ENCODE measurements at places on chromosomes 12 and 14.

DNA sequence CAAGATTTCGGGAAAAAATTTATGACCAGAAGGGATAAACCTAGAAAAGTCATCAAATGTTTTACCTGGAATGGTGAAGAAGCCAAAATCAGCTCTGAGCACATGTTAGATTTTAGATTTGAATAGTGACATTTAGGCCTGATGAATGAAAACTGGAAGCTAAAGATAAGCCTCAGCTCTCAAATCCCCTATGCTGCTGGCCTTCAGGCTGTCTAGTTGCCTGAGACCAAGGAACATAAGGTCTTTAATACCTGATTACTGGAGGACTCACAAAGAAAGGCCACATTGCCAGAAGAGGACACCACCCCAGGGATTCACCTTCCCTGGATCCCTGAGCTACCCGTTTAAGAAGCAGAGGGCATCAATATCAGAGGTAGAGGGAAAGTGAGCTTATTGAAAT, 56.6 kb downstream of the BCL2L14 start:
- DNase-seq, result no peak

DNA sequence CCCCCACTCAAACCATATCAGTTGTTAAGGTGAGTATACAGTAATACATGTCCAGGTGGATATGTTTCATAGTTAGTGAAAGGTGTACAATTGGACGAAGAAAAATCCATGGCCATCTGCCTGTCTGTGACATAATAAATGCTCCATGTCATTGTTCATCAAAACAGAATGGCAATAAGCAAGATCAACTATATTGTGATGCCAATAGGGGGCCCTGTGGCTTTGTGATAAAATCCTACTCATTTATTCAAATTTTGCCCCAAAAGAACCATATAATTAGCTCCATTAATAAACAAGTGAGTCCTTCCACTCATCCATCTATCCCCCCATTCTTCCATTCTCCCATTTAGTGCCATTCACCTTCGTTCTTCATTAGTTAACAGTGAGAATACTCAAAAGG, 102.0 kb downstream of the MGST1 start:
- DNase-seq, result no peak

DNA sequence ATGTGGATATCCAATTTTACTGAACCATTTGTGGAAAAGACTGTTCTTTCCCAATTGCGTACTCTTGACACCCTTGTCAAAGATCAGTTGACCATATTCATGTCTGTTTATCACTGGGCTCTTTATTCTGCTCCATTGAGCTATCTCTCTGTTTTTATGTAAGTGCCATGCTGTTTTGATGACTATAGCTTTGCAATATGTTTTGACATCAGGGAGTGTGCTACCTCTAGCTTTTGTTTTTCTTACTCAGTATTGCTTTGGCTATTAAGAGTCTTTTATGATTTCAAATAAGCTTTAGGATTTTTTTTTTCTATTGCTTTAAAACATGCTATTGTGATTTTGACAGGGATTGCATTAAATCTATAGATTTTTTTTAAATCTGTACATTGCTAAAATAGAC, 194.3 kb downstream of the SNAPC1 start:
- DNase-seq, result no peak

GRCh38 chr12:981176-981828, 9.7 kb upstream of the ERC1 start:
- DNase-seq, result no peak

DNA sequence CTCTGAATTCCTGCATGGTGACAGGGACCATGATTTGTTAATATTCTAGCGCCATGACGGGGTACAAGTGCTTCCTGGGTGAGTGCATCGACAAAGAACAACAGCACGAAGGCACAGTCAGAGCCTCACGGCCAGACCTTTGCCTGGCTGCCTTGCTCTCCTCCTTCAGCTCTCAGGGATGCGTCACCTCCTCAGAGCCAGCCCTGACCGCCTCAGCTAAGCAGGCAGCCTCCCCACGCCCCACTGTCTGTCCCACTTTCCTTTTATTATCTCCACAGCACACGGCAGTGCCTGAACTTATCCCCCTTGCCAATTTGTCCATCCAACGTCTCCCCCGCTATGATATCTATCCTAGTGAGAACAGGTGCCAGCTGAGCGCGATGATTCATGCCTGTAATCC, 16.5 kb upstream of the FZD10 start:
- no peak for DNase-seq

- no peak for DNase-seq
Observed at GRCh38 chr14:100293497-100294212, 12.6 kb downstream of the SLC25A29 start.

DNA sequence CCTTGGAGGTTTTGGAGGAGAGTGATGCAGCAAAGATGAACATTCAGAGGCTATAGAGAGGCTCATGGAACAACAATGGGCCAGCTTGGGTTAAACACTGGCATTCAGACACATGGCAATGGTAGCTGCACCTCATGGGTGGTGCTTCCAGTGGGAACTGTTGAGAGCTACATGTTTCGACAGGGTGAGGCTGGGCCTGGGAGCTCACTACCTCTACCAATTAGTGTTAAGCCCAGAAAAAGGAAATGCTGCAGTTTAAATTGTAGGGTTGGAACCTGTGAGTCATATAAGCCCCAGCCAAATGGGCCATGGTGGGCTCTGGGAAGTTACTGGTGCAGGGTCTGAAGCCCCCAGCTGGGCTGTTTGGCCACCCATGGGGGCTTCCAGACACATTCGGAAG, 279.7 kb downstream of the ZFP36L1 start:
- DNase-seq, result no peak

DNA sequence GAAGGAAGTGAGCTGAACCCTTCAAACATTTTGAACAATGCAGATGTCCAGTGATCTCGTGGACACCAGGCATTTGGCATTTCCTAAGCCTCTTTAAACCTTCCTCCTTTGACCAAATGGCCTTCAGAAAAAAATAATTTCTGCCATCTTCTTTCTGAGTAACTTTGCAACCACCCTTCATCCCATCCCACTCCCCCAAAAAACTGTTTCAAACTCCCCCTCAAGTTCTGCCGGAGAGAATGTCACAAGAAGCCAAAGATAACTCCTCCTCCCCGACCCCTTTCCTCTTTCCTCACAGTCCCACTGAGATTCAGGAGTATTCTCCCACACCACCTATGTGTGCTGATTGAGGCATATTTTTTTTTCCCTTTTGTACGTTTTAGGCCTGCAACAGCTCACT, 1.7 kb downstream of the KSR2 start:
- no peak for DNase-seq

DNA sequence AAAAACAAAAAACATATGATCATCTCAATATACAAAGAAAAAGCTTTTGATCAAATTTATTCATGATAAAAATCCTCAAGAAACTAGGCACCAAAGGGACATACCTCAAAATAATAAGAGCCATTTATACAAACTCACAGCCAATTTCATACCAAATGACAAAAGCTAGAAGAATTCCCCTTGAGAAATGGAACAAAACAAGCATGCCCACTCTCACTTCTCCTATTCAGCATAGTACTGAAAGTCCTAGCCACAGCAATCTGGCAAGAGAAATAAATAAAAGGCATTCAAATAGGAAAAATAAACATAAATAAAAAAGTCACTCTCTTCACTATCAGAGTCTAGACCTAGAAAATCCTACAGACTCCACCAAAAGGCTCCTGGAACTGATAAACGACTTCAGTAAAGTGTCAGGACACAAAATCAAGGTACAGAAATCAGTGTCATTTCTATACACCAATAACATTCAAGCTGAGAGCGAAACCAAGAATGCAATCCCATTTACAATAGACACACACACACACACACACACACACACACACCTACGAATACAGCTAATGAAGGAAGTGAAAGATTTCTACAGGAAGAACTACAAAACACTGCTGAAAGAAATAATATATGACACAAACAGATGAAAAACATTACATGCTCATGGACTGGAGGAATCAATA, 1486.2 kb upstream of the SEL1L start:
- DNase-seq, result no peak

DNA sequence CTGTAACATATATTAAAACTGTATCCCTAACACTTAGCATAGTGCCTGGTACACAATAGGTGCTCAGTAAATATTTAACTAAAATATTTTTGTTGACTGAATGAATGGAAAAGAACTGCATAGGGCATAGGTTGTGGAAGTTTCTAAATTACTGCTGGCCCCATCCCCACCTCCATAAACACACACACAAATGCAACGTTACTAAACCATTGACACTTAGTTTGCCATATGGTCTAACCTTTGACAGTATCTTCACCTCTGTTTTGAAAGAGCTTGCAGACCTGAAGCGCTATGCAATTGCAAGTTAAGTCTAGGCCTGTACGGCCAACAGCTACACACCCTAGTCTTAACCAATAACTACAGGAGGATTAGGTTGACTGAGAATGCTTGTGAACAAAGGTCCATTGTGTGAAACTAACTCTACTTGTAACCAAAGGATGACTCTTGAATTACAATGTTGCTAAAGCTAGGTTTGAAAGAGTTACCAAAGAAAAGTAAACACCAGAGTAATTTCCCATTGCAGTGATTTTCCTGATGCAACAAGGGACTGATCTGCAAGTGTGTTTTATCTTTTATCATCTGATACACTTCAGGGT, 924 bp upstream of the MANSC1 start:
- DNase-seq, result no peak

GRCh38 chr12:29334937-29335336, 46.0 kb downstream of the ERGIC2 start:
- DNase-seq, result no peak

- no peak for DNase-seq
Observed at GRCh38 chr14:82387699-82388098, 854.0 kb upstream of the SEL1L start.

DNA sequence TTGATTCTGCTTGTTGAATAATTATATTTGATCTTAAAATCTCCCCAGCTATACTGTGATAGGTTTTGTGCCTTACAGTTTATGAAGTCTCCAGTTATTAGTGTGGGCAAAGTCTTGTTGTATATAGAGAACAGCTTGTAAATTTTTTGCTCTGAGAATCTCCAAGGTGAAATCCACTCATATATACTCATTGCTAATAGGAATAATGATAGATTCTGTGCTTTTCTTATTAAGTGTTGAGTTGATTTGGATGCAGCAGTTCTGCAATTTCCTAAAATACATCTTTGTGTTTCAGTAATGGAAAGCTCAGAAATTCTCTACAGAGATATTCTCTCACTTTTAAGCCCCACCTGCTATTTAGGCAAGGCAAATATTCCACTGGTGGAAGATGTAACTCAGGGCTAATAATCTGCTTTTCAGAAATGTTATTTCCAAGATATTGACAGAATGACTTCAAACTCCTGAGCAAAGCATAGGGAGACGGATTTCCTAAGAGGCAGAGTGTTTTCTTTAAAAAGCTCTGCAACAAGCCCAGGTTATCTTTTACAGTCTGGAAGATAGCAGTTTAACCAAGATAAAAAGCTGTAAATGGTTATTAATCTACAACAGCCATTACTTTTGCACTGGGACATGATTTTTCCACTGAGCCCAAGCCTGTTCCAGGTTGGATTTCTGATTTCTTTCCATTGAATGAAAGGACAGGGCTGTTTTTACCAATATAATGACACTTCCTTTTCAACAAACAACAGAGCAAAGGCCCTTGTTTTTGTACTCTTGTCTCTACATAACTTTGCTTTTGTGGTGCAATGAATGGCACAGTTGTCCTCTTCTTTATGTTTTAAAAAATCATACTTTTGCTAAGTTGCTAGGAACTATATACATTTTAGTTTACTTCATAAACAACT, 239.9 kb upstream of the ATP2B1 start:
- DNase-seq, result no peak

GRCh38 chr12:17264603-17265002, 658.6 kb upstream of the LMO3 start:
- DNase-seq, result no peak

DNA sequence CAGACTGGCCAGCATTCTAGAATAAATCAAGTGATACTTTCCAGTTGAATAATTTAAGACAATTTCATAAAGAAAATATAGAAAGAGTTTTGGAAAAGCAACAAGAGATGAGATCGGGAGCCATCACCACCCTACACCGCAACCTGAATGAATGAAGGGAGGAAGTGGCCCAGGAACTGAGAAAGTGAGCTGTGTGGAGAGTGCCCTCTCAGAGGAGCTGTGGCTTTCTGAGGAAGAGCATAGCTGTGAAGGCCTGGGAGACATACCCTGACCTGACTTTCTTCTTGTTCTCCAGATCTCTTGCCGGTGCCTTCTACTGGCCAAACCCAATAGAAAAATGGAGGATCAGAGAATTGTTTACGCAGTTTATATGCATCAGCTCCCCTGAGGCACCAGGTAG, 79.3 kb upstream of the TSPAN8 start:
- no peak for DNase-seq

DNA sequence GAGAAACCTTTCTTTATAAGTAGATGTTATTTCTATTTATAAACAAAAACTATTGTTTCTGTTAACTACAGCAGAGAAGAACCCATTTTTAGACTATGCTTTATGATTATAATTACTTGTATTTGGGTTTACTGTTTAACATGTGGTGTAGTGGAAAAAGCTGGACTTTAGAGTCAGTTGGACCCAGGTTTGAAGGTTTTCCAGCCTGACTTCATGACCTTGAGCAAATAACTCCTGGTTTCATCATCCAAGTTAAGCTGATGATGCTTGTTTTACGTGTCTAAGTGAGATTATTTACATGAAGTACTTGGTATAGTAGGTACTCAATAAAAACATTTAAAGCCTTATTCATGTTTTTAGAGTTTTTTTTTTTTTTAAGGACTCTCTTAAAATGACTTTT, 221.8 kb upstream of the ARHGAP5 start:
- DNase-seq, result no peak

- no peak for DNase-seq
Observed at GRCh38 chr14:26841920-26842741, 244.3 kb upstream of the NOVA1 start.

- DNase-seq, result no peak
Observed at GRCh38 chr14:64191756-64192155, 102.4 kb downstream of the ESR2 start.

GRCh38 chr12:28507033-28507432, 316.8 kb downstream of the CCDC91 start:
- no peak for DNase-seq

- DNase-seq, result no peak
Observed at GRCh38 chr14:34655959-34656358, 26.0 kb upstream of the SNX6 start.

GRCh38 chr14:55973285-55973800, 144.9 kb upstream of the PELI2 start:
- no peak for DNase-seq

DNA sequence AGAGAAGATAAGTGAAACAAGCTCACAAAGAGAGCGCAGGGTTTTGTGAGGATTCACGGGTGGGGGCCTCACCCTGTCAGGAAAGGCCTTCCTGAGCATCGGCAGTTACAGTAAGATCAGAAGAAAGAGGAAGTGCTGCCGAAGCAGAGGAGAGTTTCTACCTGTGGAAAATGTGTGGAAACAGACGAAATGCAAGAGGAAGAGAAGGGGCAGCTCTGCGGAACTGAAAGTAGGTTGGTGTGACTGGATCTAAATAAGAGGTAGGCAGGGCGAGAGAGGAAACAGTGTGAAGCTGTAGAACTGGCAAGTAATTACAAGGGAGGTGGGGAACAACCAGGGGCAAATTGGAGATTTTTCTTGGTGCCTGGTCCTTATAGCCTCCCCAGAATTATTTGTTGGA, 2.6 kb downstream of the GPR68 start:
- DNase-seq, result no peak
